MCF 10A (cell line): ENCODE measurements at places on chromosomes 3 and 15. TPM values are rescaled to one million over a fixed set of nuclear protein-coding genes. Genes with fewer than 3 reads are reported as not detected.

PARP15 gene
- not detected in 2 replicates for total RNA-seq

ADCY5 gene
- not detected in 2 replicates for total RNA-seq

AADACL2 gene
- total RNA-seq, result not detected in 2 replicates

KIF15 gene
- total RNA-seq, result 5.6 and 10.6 TPM in 2 replicates

SCN5A gene
- not detected in 2 replicates for total RNA-seq

IQCH gene
- total RNA-seq, result 4.4 and 5.0 TPM in 2 replicates

MFN1 gene
- total RNA-seq, result 50.1 and 63.7 TPM in 2 replicates

SLC35G2 gene
- total RNA-seq, result 7.6 and 8.5 TPM in 2 replicates

TF gene
- total RNA-seq, result 0.12 and 0.19 TPM in 2 replicates

FBXL2 gene
- 9.6 and 9.8 TPM in 2 replicates for total RNA-seq

ELL3 gene
- 0.61 and 0.86 TPM in 2 replicates for total RNA-seq

SLC35A5 gene
- 23.3 and 26.7 TPM in 2 replicates for total RNA-seq
